ENCODE measurements at places on chromosomes 6 and 20. TPM values are rescaled to one million over a fixed set of nuclear protein-coding genes. Genes with fewer than 3 reads are reported as not detected.
A peak's percentile ranks its signal among the peaks of the same experiment; 100 is the strongest.

The BPI gene
- 0.68 TPM for total RNA-seq

The TRIM38 gene
- total RNA-seq, result 7.4 TPM

The NRSN1 gene
- total RNA-seq, result not detected

The RGS19 gene
- total RNA-seq, result 15.7 TPM

The ZSCAN23 gene
- total RNA-seq, result 2.1 TPM

The PDE10A gene
- 10.4 TPM for total RNA-seq

The COL11A2 gene
- total RNA-seq, result 10.0 TPM

The C20orf141 gene
- not detected for total RNA-seq

The MYLK4 gene
- total RNA-seq, result 0.99 TPM

The WFDC10B gene
- not detected for total RNA-seq

The ZNF311 gene
- total RNA-seq, result 0.52 TPM

The PCK1 gene
- not detected for total RNA-seq

DNA sequence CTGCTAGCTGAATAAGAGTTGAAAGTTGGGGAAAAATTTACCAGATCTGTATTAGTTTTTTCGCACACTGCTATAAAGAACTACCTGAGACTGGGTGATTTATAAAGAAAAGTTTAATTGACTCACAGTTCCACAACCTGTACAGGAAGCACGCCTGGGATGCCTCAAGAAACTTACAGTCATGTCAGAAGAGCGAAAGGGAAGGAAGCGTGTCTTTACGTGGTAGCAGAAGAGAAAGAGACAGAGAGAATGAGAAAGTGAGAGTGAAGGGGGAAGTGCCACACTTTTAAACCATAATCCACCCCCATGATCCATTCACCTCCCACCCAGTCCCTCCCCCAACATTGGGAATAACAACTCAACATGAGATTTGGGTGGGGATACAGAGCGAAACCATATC lies 79.6 kb downstream of the KHDC1L start:
- no peak for DNase-seq

DNA sequence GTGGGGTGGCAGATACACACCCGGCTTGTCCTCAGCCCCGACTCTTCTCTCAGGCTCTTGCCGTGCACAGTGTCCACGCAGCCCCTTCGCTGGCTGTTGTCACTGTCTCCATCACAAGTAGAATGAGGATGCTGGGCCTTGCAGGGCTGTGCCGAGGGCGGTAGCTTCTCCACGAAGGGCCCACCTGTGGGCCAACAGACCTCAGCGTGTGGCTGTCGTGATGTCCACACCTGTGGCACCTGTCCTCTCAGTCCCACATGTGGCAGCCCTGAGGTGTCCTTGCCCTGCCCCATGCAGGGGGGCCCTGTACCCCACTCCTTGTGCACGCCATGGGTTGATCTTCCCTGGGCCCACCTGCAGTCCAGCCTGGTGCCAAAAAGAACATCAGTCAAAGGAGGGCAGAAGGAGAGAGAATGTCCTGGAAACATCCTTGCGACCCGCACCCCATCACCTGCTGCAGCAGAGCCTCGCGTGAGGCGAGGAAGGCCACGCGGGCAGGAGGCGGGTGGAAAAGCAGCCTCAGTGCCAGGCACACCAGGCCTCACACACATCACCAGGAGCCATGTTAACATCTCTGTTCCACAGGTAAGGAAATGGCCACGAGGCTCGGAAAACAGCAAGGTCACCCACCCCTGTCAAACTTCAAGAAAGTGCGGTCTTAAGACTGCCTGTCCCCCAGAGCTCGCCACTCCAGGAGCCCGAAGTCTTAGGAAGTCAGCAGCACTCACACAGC lies 22.3 kb upstream of the AFDN start:
- no peak for DNase-seq

DNA sequence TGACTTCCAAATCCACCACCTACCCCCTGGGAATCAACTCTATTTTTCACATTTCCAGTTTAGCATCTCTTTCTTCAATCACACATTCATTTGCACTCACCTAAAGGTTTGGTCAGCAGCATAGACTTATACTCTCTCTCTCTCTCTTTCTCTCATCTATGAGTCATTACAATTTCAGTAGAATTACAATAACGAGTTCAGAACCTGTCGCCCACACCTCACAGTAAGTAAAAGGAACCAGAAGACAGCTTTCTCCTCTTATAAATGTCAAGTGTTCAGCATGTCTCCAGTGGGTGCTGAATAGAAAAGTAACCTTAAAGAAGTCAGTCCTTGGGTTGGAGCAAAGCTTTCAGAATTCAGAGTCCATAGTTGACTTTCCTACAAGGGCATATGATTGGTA lies 1.1 kb upstream of the PHACTR1 start:
- DNase-seq, result no peak

GRCh38 chr20:60586269-60587050 lies 628.2 kb downstream of the CDH26 start:
- no peak for DNase-seq

- DNase-seq, result no peak
Observed at GRCh38 chr20:43188861-43189553, 699 bp downstream of the PTPRT start.

- no peak for DNase-seq
Observed at GRCh38 chr6:46772762-46773161, 20.4 kb upstream of the MEP1A start.

- no peak for DNase-seq
Observed at GRCh38 chr6:117506180-117506835, 23.8 kb downstream of the DCBLD1 start.

DNA sequence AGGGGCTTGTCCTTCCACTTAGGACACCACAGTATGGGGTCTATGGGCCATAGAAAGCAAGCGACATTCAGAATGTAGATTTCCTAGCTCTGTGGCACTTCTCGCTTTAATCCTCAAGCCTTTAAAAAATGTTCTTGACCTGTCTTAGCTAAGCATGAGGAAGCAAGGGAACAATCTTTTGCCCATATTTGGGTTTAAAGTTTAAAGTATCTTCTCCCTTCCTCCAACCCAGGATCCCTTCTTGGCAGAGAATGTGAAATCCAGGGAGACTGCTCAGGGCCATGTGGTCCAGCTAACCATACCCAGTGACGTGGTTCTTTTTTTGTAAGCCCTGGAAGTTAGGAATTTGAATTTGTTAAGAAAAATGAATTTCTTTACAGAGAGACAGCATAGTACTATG lies 289.9 kb downstream of the BTBD9 start:
- DNase-seq, result no peak

- no peak for DNase-seq
Observed at GRCh38 chr6:44558832-44559251, 171.3 kb downstream of the CDC5L start.

GRCh38 chr6:109389650-109390274 lies 7.5 kb upstream of the CD164 start:
- no peak for DNase-seq

GRCh38 chr6:31467151-31467550 lies 30.8 kb upstream of the MICB start:
- no peak for DNase-seq

DNA sequence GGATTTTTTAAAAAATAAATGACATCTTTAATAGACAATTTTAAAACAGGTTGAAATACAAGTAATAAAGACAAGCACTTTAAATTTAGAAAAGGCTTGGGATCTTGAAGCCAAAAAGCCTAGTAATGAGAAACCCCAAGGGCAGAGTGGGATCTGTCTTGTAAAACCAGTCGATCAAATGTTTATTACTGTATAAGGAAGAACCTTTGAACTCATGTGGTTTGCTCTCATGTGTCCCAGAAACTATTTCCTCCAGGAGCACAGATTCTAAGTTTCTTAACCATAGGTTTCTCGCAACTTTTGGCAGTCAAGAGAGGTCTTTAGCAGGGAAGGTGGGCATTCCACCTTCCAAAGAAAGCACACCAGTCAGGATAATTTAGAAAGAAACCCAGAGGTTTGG lies 541.7 kb upstream of the BTBD3 start:
- DNase-seq, result no peak

DNA sequence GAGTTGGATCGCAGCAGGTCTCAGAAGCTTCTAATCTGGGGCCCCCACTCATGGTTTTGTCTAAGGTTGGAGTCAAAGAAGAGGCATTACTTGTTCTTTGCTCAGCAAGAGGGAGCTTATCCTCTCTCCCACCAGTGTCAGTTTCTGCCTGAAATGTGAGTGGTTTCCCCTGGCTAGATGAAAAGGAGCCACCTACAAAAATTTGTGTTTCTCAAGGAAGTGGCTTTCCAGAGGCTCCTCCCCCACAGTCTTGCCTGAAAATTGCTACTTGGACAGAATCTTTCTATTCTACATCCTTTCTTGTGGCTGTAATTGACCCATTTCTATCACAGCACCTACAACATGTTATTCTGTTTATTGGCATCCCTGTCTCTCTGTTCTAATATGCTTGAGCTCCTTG lies 37.9 kb downstream of the SCML4 start:
- no peak for DNase-seq

- no peak for DNase-seq
Observed at GRCh38 chr20:56691325-56691998, 62.4 kb downstream of the TFAP2C start.

- no peak for DNase-seq
Observed at GRCh38 chr6:7147051-7147671, 39.4 kb downstream of the RREB1 start.

- no peak for DNase-seq
Observed at GRCh38 chr6:45830441-45831139, 185.1 kb downstream of the CLIC5 start.

GRCh38 chr6:169508452-169508851 lies 193.4 kb downstream of the WDR27 start:
- DNase-seq, result no peak

DNA sequence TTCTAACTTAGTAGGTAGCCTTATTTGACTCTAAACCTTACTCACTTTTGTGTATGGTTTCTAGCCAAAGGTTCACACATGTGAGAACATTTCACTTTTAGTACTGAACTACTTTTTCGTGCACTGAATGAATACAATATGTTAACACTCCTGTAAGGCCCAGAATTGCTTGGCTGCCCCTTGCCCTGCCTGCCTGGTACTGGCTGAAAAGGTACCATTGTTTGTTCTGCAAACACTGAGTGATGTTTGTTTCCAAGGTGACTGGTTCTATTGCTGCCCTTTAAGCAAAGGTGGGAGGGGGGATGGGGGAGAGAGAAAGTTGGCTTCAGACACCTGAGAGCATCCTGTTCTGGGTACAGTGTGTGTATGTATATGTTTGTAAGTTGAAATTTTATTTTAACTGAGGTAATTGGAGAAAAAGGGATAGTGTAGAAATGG lies 31.2 kb downstream of the RREB1 start:
- DNase-seq, result no peak

DNA sequence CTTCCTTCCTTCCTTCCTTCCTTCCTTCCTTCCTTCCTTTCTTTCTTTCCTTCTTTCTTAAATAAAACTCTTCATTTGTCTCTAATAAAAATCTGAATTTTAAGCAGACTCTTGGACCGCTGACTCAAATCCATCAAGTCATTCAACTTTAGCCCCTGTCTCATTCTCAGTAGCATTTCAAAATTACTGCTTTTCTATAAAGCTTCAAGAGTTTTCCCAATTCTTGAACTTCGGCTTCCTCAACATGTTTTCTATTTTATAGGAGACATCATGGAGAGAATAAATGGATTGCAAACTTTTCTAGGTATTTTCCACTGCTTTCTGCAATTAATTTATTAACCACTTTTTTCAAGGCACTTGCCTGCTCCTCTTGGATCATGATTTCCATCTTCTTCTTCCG lies 497.1 kb upstream of the GJE1 start:
- no peak for DNase-seq

DNA sequence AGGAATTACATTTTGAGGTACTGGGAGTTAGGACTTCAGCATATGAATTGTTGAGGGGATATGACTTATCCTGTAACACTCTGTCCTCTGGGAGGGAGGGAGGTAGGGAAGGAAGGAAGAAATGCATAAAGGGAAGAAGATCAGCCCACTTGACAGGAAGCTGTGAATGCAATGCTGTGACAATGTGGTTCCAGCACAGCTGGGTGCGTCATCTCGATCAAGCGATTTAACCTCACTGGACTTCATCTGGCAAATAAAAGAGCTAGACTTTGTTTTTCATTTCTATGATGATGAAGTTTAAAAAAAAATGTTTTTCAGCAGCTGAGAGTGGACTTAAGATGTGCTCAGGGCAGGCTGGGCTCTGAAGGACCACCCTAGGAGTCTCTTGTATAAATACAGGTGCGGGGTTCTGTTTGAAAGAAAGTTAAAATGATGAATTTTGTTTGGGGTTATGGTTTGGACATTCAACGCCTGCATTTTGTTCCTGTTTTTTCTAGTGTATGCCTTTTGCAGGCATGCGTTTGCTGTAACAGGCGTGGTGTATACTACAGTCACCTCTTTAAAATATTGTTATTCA lies 178.1 kb downstream of the RIMS1 start:
- DNase-seq, result no peak

DNA sequence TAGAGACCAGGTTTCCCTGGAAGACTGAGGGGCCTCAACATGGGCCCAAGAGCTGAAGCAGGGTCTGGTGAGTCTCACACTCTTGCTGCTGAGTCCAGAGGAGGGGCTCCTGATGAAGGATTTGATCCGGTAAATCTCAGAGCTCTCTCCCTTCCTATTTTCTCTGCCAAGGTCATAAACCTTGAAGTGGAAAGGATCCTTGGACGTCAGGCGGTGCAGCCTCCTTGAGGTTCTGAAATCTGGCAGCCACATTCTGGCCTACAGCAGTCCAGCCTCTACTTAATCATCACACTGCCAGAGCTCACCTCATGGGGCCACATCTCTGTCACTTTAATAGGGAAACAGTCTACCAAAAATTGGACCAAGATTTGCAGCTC lies 24.0 kb downstream of the ACSS1 start:
- peak; percentile 20 for DNase-seq

- no peak for DNase-seq
Observed at GRCh38 chr6:33947047-33947446, 143.2 kb upstream of the MLN start.

DNA sequence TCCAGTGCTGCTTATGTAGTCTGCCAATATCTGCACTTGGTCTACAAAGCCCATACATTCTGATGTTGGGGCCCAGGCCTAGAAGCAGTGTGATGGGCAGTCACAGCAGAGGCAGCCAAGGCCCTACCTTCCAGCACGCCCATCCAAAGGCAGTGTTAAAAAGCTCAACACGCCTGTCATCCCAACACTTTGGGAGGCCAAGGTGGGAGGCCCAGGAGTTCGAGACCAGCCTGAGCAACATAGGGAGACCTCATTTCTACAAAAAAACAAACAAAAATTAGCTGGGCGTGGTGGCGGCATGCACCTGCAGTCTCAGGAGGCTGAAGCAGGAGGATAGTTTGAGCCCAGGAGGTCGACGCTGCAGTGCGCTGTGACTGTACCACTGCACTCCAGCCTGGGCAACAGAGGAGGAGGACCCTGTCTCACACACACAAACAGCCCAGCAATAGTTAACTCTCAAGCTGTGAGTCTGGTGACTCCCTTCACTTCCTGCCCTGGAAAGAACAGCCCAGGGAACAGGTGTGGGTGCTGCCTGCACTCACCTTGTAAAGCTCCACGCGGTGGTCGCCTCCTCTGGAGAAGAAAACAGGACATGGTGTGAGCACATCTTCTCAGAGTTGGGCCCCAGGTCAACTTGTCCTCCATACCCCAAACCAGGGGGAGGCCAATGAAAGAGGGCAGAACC lies 68.8 kb downstream of the PYGB start:
- peak; percentile 70 for DNase-seq
